ENCODE measurements at places on chromosomes 11 and 22.

DNA sequence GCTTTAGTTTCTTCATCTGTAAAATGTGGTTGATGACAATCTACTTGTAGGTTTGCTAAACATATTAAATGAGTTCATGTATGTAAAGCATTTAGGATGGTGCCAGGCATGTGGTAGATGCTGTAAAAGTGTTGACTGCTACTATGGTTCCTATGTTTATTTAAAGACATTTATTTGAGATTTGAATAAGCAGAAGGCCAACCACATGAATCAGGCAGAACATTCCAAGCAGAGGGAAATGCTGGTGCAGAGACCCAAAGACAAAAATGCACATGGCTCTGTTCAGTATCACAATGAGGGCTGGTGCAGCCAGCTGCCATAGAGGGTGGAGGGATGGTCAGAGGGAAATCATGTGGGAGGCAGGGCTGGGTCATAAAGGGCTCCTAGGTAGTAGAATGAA is 156.2 kb upstream of the PDGFD start:
- DNase-seq: no peak

DNA sequence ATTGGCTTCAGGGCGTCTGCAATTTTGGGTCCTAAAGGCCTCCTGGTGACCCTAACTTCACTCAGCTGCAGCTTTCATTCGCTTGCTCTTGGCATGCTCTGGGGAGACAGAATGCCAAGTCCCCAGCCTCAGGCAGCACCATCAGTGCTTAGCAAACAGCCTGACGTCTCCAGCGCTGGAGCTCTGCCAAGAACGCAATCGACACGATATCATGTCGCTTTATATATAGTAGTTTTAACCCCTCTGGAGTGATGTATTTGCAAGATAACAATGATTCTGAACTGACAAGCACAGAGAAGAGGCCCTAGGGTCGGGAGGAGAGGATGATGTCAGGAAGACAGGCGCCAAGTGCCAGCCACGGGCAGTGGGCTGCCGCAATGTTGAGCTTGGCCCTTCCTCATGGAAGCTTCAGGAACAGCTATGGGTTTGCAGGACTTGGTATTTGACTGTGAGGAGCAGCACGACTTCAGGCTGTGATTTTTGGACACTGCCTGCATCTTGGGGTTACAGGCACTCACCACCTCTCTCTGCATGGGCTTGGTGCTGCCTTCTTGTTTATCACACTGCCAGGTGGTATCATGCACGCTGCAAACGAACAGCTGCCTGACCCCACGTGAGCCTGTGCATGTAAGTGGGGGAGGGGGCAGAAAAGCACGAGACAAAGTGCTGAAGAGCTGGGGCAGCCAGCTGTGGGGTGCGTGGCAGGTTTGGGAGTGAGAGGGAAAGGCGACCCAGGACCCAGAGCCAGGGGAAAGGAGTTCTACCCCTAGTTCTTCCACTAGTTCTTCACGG is 26.1 kb downstream of the B3GAT1 start:
- no peak for DNase-seq

- DNase-seq: no peak
These were observed 63.9 kb downstream of the UVRAG start for GRCh38 chr11:75878933-75879332.

- DNase-seq: no peak
These were observed at the start of gene MMP13 for GRCh38 chr11:102955624-102956023. Gene MMP13 (minus strand): TSS chr11:102955732. CDS start chr11:102955705, 27 bp downstream.

DNA sequence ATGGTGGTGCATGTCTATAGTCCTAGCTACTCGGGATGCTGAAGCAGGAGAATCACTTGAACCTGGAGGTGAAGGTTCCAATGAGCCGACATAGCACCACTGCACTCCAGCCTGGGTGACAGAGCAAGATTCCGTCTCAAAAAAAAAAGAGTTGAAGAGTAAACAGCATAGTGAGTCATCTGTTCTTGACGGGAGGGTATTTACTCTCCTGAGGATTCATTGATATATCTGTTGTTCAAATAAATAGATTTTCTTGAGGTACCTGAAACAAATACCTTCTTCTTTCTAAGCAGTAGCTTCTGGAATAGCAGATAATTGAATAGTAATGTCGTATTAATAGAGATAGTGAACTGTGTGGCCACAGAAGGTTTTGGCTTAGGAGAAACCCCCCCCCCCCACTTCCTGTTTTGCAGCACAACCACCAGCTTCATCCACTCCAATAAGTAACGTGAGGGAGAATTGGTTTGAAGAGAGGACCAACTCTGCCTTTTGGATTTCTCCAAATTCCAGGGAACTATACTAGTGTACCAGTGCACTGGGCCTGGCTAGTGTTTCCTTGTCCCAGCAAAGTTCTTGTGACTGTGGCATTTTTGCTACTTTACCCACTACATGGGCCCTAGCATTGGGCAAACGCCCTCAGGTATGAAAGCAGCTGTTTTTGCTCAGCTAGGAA is 90.0 kb downstream of the PRMT3 start:
- no peak for DNase-seq

Measured in esophagus squamous epithelium (tissue), 5 donors.